ENCODE measurements at places on chromosomes 13 and 19.

DNA sequence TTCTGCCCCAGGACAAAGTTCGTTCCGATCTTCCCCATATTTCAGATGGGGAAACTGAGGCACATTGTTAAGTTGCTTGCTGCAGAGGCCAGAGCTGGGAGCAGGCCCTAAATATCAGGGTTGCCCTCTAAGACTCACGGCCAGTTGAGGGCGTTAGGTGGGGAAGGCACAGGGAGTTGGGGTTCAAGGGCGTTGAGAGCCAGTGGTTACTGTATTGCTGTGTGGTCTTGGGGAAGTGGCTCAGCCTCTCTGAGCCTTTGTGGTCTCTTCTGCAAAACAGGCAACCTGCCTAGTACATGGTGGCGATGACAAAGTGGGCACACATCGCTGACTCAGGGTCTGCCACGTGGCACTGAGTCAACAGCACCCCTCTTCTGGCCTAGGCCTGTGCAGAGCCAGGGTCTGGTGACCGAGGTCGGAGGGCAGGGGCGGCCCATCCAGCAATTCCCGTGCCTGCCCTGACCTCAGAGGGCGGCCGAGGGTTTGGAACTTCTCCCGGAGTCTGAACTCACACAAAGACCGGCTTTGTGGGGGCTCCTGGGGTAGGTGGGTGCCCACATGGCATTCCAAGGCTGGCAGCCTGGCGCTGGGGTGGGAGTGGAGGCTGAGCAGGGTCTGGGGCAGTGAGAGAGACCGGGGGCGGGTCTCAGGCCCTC is 10.2 kb downstream of the TNFAIP8L1 start:
- DNase-seq: no peak

DNA sequence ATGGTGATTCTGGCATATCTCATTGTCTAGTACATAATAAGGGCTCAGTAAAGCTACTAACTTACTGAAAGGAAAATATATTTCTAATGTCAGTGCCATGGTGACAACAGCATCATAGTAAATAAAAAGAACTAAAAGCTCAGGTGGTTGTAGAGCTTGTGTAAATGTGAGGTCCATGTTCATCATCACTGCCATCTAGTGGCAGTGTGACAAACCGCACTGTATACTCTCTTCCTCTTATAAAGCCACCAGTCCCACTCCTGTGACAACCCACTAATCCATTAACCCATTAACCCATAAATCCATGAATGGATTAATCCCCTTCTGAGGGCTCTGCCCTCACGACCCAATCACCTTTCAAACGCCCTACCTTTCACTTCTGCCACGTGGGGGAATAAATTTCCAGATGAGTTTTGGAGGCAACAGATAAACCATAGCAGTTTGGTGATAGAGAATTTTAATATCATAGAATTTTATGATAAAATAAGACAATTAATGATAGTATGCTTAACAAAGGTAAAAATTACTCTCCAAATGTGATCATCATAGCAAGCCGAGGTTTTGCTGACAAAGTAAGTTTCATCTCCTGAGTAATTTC is 160.4 kb upstream of the SGCG start:
- DNase-seq: no peak

- DNase-seq: no peak
Measured at GRCh38 chr13:35965226-35965927, 165.8 kb downstream of the DCLK1 start.

DNA sequence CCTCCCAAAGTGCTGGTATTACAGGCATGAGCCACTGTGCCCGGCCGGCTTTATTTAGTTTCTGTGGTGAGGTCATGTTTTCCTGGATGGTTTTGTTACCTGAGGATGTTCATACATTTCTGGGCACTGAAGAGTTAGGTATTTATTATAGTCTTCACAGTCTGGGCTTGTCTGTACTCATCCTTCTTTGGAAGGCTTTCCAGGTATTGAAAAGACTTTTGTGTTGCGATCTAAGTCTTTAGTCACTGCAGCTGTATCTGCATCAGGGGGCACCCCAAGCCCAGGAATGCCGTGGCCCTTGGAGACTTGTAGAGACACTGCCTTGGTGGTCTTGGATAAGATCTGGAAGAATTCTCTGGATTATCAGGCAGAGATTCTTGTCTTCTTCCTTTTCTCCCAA is 12.8 kb downstream of the BLOC1S3 start:
- no peak for DNase-seq

GRCh38 chr19:54141356-54141755 is 3.8 kb downstream of the CNOT3 start:
- no peak for DNase-seq
